Activated naive CD8-positive, alpha-beta T cell treated with anti-CD3 and anti-CD28 coated beads, Interleukin-2, amount 50 U/mL, for 16 hours (primary cell): ENCODE measurements at places on chromosomes 2 and 18.

- no peak for DNase-seq
Observed at GRCh38 chr18:47149457-47150028, 757 bp downstream of the HDHD2 start.

GRCh38 chr2:179974761-179975160 lies 32.3 kb downstream of the CWC22 start:
- no peak for DNase-seq

- no peak for DNase-seq
Observed at GRCh38 chr18:26233208-26233607, 7.0 kb downstream of the TAF4B start.

DNA sequence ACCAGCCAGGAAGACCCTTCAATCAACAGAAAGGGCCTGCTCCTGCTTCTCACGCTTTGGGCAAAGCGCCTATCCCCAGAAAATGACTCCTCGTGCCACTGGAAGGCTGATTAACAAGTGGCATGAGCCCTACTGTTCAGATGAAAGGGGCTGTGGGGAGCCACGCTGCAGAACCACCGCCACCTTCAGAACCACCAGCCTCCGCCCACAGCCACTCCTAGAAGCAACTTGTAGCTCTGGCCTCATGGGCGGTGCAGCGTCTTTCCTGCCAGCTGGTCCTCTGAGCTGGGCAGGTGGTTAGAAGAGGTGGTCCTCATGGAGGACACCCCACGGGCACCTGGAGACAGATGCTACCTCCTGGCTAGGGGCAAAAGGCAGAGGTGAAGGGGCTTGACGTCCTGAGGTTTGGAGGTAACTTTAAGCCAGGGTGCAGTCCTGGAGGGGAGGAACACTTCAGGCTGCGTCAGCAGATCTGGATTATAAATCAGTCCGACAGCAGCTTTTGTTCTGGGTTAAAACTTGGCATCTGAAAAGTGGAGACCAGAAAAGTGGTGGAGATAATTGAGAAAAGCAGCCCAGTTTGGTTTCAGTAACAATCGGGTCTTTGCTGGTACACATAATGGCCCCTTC lies 861 bp upstream of the SEMA4C start:
- no peak for DNase-seq

DNA sequence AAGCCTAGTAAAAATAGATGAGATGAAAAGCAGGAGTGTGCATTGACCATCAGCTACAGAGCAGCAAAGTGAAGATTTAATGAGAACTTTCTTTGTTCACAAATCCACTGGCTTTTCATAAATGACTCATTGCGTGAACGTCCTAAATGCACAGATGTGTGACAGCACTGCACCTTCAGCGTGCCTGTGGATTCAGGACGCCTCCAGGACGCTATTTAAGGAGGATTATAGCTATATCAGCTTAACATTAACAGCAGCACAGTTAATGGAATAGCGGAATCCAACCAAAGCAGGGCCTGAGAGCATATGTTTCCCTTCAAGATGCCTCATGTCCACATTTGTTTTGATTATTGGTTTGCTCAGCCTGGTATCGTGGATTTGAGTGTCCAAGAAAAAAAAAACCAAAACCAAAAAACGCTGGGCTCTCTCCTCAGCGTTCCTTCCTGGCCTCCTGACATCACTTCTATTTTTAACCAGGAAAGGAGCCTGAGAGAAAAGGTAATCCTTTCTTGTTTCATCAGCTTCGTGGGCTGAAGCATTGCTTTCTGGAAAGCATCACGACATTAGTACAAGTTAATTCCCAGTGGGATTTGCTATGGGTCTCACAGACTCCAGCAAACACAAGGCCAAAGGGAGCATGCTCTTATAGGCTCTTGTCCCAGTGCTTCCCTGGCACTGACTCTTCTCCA lies 447.0 kb upstream of the SMIM21 start:
- DNase-seq, result no peak

DNA sequence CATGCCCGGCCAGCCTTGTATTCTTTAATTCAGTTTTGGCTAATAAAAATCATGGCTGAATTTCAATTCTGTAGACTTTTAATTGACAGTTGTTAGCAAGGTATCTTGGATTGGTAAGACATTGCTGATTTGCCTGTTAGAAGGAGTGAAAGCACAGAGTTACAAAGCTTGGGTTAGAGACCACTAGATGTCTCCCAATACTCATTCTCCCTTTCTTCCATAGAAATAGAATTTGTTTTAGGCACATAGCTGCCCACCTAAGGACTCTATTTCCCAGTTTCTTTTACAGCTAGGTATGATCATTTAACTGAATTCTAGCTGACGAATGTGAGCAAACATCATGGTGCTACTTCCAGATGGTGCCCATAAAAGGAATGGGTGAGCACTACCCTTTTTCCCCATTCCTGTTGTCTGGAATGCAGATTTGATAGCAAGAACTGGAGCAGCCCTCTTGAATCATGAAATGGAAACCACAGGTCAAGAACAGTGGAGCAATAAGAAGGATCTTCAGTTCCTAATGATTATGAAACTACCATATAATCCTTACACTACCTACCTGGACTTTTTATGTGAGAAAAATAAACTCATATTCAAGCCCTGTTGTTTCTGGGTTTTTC lies 17.5 kb downstream of the PECR start:
- DNase-seq, result no peak

DNA sequence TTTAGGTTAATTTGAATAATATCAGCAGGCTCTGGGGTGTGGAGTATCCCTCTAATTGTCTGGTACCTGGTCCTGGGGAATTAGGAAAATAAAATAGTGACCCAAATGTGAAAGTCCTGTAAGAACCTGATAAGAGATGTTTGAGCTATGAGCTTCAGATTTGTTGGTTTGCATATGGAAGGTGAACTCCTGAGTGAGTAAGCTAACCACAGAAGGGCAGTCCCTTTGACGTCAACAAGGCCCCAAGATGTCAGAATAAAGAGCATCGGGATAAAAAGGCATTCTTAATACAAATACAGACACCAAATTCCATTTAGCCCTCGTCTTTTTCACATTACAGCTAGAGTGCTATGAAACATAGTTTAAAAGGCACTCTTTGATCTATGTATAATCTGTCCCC lies 1366.3 kb upstream of the TMEFF2 start:
- no peak for DNase-seq

GRCh38 chr2:212672186-212672585 lies 133.6 kb upstream of the ERBB4 start:
- no peak for DNase-seq

DNA sequence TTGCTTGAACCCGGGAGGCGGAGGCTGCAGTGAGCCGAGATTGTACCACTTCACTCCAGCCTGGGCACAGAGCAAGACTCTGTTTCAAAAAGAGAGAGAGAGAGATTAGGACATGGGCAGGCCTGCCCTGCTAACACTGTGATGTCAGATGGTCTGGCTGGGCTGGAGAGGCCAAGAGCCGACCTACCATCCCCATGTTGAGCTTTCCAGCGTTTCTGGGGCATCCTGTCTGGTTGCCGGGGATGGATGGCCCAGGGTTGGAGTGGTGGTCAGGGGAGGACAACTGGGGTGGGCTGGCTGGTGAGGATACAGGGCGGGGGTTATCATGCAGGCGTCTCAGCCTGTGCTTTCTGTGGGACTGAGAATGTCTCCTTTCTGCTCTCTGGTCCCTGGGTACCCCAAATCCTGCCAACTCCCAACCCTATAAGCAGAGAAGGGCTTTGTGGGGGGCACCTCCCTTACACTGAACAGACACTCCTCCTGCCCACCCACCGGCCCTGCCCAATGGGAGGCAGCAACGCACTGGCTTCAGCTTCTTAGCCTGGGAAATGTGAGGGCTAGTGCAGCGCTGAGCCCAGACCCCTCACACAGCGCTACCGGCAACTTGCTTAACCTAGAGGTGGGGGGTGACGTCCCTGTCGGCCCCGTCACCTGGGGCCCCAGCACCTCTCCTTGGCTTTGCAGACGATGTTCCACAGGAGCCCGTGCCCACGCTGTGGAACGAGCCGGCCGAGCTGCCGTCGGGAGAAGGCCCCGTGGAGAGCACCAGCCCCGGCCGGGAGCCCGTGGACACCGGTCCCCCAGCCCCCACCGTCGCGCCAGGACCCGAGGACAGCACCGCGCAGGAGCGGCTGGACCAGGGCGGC lies 5.4 kb downstream of the SNORC start:
- no peak for DNase-seq

DNA sequence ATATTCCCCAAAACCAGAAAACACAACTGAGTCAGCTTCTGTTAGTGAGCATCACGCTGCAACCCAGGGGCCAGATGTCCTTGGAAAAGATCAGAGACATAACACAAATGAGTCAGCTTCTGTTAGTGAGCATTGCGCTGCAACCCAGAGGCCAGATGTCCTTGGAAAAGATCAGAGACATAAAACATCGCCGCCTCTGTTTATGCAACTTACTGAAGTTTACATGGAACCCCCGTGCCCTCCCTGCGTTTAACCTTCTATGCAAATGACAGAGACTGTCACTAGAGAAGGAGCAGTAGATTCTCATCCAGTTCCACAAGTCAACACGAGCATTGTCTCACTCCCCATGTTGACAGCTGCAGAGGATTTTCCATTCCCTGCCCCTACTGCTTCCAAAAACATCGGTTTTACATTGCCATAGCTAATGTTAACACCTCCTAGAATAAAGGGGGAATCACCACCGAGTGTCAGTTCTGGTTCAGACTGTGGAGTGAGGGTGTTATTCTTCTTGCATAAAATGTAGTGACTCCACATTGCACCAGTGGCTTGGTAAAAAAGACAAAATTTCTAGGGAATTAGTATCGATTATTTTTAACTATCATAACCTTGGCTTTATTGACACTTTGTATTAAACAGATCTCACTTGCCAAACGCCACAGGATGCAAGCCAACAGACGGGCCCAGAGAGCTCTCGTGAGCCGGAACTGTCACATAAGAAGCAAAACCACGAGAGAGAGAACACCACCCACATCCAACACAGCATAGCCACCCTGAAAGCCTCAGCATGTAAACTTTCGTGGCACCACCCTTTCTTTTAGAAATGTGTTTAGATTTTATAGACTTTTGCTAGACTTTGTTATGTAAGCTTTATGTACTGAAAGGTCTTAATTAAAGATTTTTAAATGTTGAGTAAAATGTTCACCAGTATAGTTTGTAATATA lies 87.7 kb downstream of the SH3YL1 start:
- no peak for DNase-seq

DNA sequence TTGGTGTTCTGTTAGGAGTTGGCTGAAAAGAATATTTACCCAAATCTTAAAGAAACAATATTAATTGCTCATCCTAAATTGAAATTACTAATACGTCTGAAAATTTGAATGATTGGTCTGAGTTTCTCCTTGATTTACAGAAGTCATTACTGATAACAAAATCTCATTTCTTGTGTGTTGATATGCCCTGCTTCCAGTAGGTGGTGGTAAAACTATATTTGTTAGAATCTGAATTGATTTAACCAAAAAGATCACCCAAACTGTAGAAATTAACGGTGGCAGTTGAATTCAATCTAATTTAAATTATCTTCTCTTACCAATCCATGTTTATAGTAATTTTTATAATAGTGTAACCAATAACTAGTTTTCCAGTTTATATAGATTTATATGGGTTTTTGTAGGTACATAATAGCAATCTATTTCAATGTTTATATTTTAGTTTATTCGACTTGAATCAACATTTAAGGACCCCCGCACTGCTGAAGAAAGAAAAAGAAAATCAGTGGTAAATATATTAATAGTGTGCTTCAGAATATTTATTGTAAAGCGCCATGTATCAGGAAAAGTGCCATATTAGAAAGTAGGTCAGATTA lies 38.3 kb downstream of the PAPOLG start:
- DNase-seq, result no peak

DNA sequence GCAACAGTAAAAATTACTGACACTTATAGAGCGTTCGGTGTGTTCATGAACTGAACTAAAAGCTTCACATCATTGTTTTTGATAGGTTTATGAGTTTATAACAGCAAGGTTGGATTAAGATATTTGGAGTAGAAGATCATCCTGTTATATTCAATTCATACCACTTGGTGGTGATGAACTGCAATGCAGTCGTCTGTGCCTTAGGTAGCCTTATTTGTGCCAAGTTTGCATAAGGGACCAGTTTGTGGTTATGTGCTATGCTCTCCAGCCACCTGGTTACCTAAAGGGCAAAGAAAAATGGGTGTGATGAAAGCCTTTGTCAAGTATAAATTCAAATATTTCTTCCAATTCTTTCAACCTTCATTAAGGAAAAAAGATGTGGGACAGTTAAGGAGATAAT lies 150.9 kb upstream of the KCNH7 start:
- DNase-seq, result no peak

GRCh38 chr2:207497596-207497995 lies 32.2 kb upstream of the CREB1 start:
- DNase-seq, result no peak

DNA sequence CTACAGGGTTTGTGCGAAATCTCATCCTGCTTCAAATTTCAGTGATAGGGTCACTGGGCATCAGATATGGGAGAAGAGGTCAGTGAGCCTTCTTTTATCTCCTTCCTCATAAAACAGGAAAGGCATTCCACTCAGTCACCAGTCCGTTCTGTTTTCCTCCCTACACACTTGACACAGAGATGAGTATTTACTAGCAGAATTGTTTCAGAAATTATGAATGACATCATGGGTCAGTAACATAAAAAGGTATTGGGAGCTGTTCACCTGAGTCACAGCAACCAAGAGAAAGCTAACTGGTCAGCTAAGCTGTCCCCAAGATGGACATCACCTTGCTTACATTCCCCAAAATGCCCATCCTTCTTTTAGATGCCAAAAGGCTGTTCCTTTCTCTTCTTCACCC lies 96.3 kb downstream of the ACVR1 start:
- DNase-seq, result no peak

DNA sequence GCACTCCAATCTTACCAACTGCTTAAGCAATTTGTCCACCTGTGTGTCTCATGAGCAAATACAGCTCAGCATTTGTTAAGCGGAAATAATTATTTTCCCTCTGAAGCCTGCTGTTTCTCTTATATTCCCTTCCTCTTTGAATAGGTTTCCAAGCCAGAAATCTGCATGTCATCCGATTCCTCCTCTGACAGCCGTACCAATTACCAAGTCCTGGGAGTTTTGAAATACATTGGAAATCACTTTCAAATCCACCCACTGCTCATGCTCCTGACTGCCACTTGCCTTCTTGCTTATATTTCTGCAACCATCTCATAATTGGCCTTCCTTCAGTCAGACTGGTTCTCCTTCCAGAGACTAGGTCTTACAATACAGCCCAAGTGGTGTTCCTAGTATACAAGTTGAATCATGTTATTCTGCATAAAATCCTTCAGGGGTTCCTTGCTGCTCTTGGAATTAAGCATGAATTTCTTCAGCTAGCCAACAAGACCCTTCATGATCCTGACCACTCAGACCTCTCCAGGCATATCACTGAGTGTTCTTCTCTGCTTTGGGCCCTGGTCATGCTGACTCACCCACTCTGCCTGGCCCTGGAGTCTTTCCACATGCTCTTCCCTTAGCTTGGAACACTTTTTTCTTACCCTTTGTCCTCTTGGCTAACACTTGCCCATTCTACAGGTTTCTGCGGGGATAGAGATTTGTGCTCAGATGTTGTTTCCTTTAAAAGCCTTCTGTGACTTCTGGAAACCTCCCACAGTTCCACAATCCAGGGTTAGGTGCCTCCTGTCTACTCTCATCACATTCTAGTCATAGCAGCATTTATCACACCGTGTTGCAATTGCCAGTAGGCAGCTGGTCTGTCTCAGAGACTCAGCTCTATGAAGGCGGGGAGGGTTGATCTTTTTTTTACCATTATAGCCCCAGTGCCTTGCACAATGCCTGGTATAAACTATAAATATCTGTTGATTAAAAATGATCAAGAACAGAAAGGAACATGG lies 157.6 kb downstream of the ARL6IP6 start:
- DNase-seq, result no peak
